ENCODE measurements at places on chromosomes 1 and 21. TPM values are rescaled to one million over a fixed set of nuclear protein-coding genes. Genes with fewer than 3 reads are reported as not detected.

HAO2 gene
- total RNA-seq: not detected

PIGR gene
- not detected for total RNA-seq

STUM gene
- total RNA-seq: not detected

ARHGEF19 gene
- total RNA-seq: 8.8 TPM

SERPINC1 gene
- total RNA-seq: not detected

PDZK1IP1 gene
- total RNA-seq: not detected

IL24 gene
- not detected for total RNA-seq

PCAT6 gene
- total RNA-seq: not detected

KIRREL1 gene
- total RNA-seq: not detected

TMPRSS2 gene
- not detected for total RNA-seq

FAAH gene
- 4.6 TPM for total RNA-seq

LINGO4 gene
- 0.10 TPM for total RNA-seq

ADGRB2 gene
- 0.48 TPM for total RNA-seq

CD48 gene
- 353 TPM for total RNA-seq

GRCh38 chr1:106678279-106679050, 378.0 kb upstream of the PRMT6 start:
- no peak for DNase-seq

GRCh38 chr1:12678350-12678749, 34.5 kb downstream of the AADACL4 start:
- DNase-seq: no peak

DNA sequence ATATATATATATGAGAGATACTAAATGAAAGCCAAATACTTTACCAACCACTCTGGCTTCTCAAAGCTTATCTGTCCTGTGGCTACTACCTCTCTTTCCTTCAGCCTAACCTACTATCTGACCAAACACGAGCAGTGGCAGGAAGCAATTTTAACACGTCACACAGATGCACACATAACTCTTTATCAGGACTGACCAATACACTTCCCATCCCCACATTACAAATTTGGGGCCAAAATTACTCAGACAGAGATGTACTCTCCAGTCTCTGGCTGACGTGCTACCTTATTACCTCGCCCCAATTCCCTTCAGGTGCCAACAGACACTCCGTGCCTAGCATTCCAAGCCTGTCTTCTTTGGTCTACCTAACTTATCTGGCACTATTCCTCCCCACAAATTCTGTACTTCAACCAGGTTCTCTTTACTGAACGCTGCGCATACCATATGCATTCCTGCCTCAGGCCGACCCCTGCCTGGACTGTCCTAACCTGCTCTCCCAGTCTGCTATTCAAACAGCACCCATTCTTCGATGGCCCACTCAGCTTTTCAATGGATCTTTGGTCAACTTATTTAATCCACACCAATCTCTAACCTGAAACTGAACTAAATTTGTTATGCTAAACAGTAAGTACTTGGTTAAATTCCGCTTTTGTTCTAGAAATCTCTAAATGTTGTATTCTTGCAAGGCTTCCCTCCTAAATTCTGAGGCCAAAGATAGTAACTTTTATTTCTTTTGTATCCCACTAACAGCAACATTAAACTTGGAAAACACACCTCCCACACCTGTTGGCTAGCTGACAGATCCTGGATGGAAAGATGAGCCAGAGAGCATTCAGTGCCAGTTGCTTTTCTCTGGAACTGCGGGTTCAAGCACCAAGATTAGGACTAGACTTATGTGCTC, 27.9 kb downstream of the RERE start:
- DNase-seq: no peak

GRCh38 chr1:101993710-101994109, 3.0 kb downstream of the OLFM3 start:
- no peak for DNase-seq

GRCh38 chr1:72462186-72462905, 180.0 kb upstream of the NEGR1 start:
- DNase-seq: no peak

GRCh38 chr21:15894596-15894995, 164.8 kb downstream of the USP25 start:
- no peak for DNase-seq

DNA sequence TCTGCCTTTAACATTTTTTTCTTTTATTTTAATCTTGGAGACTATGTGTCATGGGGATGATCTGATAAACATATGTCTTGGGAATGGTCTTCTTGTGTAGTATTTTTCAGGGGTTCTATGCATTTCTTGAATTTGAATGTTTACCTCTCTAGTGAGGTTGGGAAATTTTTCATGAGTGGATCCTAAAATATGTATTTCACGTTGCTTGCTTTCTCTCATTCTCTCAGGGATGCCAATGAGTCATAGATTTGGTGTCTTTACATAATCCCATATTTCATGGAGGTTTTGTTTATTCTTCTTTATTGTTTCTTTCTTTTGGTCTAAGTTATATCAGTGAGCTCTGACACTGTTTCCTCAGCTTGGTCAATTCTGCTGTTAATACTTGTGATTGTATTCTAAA, 1237.2 kb downstream of the PLA2G4A start:
- DNase-seq: no peak

GRCh38 chr1:85295006-85295431, 18.6 kb upstream of the BCL10 start:
- no peak for DNase-seq

- DNase-seq: no peak
Observed at GRCh38 chr1:110348771-110349170, 9.6 kb downstream of the RBM15 start.

DNA sequence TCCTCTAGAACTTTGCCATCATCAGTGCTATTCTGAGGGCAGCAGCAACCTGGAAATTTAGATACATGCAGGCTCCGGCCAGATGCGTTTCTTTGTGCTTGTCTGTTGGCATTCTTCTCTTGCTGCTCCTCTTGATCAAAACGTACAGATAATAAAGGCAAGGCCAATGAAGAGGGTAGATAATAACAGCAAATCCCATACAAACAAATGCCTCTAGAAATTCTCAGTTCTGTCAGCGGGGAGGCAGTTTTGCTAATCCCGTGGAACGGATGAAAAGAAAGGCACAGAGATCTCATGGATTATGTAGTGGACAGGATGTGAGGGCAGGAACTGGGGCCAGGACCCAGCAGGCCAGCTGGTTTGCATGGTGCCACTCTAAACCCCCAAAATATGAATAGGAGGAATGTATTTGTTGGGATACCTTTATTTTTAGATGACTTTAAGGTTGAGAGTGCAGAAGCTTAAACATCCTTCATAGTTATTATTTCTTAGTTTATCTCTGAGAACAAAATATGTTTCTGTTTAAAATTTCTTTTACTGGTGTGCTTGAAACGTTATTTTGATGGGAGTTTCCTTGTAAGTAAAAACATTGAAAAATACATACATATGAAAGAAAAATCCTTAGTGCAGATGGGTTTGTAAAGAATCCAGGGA, 1.5 kb downstream of the ITSN1 start:
- no peak for DNase-seq

DNA sequence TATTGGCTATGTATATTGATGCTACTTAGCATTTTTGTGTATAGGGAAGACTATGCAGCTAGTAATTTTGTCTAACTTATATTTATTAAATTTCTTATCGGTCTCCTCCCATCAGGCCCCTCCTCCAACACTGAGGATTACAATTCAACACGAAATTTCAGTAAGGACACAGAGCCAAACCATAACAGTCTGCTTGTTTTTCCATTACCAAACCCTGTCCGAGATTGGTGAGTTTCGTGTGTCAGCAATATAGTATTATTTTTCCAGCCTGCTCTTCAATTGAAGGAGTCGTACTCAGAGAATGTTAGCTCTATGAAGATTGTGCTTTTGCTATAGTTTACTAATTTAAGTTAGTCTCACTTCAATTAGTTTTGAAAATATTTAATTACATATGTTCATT, 1495.3 kb downstream of the MRPL39 start:
- no peak for DNase-seq

- DNase-seq: no peak
Observed at GRCh38 chr1:236604905-236605806, 840 bp upstream of the HEATR1 start.

GRCh38 chr1:211349741-211350140, 23.1 kb downstream of the TRAF5 start:
- no peak for DNase-seq

DNA sequence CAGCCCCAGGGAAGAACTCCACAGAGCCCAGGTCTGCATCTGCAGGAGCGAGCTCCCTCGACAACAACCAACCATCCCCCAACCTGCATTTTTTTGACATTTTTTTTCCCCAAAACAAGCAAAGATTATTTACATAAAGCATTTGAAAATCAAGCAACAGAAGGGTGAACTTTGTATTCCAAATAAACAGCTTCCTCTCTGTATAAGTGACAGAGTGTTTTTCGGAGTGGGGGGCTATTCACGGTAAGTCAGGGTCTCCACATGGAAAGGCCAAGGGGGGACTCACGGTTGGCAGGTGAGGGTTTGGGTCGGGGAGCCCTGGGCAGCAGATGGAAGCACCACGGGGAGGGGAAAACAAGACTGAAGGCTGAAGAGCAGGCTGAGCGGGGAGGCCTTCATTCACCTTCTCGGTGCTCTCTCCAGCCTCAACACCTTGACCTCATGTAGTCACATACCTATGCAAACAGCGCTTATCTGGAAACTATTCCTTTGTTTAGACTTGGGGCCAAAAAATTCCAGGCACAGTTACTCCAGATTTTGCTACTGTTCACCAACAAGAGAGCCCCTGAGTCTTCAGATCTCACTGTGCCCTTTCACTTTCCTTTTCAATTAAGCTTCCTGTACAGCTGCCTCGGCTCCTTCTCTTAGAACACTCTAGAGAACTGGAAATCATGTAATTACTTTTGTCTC, 27.6 kb downstream of the C2CD2 start:
- peak; percentile 71 for DNase-seq

GRCh38 chr1:201896951-201897391, 8.3 kb downstream of the SHISA4 start:
- DNase-seq: no peak

- no peak for DNase-seq
Observed at GRCh38 chr1:239443361-239443760, 57.0 kb downstream of the CHRM3 start.

DNA sequence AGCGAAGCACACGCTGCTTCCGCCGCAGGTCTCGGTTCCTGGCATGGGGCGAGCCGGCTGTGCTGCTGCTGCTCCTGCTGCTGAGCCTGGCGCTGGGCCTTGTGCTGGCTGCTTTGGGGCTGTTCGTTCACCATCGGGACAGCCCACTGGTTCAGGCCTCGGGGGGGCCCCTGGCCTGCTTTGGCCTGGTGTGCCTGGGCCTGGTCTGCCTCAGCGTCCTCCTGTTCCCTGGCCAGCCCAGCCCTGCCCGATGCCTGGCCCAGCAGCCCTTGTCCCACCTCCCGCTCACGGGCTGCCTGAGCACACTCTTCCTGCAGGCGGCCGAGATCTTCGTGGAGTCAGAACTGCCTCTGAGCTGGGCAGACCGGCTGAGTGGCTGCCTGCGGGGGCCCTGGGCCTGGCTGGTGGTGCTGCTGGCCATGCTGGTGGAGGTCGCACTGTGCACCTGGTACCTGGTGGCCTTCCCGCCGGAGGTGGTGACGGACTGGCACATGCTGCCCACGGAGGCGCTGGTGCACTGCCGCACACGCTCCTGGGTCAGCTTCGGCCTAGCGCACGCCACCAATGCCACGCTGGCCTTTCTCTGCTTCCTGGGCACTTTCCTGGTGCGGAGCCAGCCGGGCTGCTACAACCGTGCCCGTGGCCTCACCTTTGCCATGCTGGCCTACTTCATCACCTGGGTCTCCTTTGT, 2.6 kb downstream of the TAS1R3 start:
- DNase-seq: no peak

DNA sequence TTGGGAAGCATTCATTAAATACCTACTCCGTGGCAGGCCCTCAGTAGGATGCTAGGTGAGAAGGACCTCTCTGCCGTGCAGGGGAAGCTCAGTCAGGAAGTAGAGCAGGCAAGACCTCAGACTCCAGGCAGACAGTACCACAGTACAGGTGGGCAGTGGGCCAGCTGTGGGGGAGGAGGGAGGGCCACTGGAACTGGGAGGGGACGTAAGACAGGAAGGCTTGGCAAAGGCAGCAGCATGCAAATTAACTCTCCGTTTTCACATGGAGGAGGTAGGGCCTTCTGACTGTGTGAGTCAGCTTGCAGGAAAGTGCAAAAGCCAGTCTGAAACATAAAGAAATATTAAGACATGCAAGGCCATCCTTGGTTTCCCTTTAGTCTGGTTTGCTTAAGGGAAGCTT, 157.7 kb downstream of the TRIM33 start:
- DNase-seq: no peak

GRCh38 chr1:28737307-28738132, 780 bp downstream of the YTHDF2 start:
- peak; percentile 23 for DNase-seq

DNA sequence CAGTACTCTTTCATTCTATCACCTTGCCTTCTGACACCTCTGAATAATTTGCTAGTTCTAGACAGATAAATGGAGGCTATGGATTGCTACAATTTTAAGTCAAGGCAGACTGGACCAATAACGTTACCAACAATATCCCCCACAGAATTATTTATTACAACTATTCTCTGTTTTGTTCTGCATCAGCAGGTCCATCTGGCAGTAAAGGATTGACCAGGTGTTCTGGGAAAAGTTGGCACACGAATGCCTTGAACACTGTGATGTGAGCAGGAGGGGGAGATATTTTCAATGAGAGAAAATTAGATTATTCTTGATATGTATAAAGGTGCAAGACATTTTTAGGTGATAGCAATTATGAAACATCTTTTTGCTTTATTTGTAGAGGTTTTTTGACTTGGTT, 718.8 kb upstream of the TMPRSS15 start:
- DNase-seq: no peak

GRCh38 chr1:170674986-170675385, 11.1 kb downstream of the PRRX1 start:
- no peak for DNase-seq

DNA sequence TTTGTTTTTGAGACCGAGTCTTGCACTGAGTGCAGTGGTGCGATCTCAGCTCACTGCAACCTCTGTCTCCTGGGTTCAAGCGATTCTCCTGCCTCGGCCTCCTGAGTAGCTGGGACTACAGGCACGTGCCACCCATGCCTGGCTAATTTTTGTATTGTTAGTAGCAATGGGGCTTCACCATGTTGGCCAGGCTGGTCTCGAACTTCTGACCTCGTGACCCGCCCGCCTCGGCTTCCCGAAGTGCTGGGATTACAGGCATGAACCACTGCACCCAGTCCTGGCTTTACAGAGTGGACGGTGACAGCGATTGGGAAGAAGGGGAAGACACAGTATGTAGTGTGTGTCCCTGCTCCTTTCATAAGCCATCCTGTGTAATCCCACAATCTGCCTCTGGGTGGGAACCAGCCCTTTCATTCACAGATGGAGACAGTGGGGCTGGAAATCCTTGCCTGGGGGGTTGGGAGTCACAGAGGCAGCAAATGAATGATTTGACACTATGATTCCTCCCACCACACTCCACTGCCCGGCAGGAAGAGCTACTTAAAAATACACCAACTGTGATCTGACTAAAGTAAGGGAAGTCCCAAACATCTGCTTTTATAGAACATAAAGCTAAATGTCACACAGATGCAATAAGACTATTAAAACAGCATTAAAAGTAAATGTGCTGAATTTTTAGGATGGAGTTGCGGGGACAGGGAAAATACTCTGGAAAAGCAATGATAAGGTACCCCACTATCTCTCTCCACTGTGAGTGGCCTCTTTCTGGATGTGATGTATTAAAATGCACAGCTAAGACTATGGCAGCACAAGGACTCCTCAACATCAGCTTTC, 4.5 kb downstream of the PARP1 start:
- no peak for DNase-seq

Data from naive thymus-derived CD4-positive, alpha-beta T cell (primary cell).